Calu3 (cell line): ENCODE measurements at places on chromosomes 4 and X.

GRCh38 chr4:150123796-150124677, 45.8 kb downstream of the DCLK2 start:
- DNase-seq = no peak

DNA sequence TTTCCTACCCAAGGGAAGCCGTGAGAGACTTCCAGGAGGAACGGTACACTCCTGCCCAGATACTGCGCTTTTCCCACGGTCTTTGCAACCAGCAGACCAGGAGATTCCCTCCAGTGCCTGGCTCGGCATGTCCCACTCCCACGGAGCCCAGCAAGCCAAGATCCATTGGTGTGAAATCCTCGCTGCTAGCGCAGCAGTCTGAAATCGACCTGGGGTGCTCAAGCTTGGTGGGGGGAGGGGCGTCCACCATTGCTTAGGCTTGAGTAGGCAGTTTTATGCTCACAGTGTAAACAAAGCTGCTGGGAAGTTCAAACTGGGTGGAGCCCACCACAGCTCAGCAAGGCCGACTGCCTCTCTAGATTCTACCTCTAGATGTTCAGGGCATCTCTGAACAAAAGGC, 284.8 kb upstream of the FGF13 start:
- no peak for DNase-seq

GRCh38 chr4:45155081-45155777, 428.9 kb upstream of the GNPDA2 start:
- no peak for DNase-seq

- DNase-seq = no peak
Measured at GRCh38 chrX:115462406-115462805, 98.6 kb upstream of the PLS3 start.
